Cerebellum (tissue), 4 donors: ENCODE measurements at places on chromosomes 11 and 22.

DNA sequence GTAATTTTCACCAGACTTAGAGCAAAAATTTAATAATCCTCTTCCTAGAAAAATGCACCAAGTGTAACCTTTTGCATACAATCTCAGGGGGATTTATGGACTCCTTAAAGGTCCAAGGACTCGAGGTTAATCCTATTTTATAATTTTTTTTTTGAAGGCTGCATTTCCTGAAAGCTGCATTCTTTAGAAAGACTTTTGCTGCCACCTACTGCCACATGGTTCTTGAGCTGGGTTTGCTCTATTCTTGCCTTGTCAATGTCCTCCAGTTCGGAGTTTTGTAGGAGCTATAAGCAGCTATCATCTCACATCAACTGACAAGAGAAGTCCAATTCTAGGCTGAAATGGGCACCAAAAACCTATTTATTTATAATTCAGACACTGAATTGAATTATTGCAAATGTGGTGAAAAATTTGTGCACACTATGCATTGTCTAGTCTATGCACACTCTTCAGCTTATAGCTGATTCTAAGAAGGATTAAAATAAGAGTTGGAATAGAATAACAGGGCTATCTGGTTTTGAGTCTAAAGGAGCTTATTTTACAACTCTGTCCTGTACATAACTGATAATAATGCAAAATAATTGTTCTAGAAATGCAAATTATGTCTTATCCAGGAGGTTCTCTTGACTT, 31.3 kb downstream of the TRAF6 start:
- DNase-seq, result peak; percentile 52

GRCh38 chr22:39028281-39028680, 7.4 kb downstream of the APOBEC3D start:
- DNase-seq, result no peak

DNA sequence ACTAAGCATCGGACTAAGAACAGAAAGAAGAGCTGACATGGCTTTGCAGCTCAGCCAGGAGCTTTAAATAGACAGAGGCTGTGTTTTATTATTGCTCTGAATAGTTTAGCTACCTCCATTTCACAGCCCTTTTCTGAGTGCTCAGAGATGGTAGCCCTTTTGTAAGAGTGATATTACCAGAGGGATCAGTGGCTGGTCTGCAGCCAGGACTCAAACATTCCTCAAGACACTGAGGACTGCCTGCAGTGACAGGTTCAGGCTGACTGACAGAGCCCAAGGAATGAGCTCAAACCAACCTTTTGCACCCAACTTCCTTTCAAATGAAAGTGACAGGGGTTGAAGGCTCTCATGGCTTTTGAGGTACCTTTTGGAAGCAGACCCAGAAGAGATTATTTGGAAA, 189.0 kb downstream of the DDX10 start:
- no peak for DNase-seq

DNA sequence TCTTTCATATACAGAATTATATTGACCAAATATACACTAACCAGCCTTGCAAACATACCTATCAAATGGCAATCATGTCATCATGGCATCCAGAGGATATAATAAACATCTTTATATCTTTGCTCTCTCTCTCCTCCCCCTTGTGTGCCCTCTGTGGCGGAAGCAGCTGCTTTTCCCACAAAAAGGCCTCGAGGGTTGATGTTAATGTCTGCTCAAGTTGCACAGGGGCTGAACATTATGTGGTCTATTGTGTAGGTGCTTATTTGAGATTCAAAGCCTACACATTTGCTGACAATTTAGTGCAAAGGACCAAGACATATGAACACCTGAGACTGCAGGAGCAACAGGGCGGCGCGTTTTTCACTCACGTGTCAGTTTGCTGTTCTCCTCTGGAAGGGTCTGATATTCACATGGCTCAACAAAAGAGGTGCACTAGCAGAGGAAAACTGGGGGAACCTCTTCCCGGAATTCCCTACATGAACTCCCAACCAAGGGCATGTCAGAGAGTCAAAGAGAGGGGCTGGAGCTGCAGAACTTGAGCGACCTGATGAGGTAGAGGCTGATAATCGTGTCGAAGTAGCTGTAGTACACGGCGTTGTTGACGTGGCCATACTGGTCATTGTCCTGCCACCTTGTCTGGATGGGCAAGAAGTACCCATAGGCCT, 138.8 kb downstream of the RCN1 start:
- no peak for DNase-seq

- DNase-seq, result no peak
Measured at GRCh38 chr11:109960831-109961230, 132.4 kb upstream of the ZC3H12C start.

- no peak for DNase-seq
Measured at GRCh38 chr11:91404344-91404743, 820.3 kb upstream of the FAT3 start.

DNA sequence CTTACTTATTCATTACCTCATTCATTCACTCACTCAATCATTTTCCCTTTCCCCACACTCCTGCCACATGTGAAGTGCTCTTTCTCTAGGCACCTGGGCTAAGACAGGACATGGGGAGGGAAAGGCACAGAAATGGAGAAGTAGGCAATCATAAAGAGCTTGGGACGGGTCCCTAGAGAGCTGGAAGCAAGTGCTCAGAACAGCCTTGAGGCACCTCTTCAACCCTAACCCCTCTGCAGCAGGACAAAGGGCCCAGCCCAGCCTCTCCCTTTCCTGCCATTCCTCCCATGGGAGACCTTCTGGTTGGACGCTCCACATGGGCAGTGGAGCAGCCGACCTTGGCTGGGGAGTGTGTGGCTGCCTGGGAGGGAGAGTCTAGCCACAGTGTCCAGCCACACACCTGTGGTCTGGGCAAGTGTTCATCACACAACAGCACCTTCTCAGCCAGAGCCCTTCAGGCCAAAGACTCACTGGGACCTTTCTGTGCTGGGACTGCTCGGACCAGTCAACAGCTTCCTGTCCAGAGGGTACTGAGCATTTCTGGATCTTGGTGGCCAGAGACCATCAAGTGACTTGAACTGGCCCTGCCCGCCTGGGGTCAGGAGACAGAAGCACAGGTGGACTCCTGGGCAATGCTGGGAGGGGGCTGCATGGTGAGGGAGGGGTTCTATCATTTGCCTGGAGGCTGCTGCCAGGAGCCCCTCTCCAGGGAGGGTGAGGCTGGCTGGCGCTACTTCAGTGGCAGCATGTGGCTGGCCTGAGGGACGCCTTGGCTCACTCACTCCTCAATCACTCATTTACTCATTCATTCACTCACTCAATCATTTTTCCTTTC, 1.0 kb upstream of the MUC5AC start:
- DNase-seq, result no peak

- peak; percentile 89 for DNase-seq
Measured at GRCh38 chr11:44727373-44728287, 868 bp downstream of the TSPAN18 start.

DNA sequence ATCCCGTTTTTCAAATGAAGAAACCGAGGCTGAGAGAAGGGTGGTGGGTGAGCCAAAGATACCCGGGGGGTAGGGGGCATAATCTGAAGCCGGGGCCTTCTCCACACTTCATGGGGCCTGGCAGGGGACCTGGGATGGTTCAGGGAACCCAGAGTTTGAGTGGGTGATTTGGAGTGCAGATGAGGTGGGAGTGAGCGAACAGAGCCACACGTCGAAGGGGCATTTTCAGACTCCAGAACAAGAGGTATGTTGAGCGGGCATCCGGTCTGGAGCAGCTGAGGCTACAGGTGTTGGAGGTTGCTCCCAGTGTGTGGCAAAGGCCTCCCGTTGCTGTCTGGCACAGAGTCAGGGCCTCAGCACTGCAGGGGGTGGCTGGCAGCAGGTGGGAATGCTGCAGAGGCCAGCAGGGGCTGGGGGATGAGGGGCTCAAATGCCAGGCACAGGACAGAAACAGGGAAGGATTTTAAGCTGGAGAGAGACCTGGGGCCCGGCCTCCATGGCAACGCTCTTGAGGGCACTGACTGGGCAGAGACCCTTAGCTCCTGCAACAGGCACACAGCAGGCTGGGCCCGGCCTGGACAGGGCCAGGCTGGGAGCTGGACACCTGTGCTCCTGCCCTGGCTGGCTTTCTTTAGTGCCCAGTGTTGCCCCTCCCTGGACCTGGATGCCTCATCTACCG, 46.2 kb downstream of the WNT11 start:
- no peak for DNase-seq

GRCh38 chr11:88384669-88385005, 47.1 kb upstream of the CTSC start:
- DNase-seq, result no peak

- DNase-seq, result no peak
Measured at GRCh38 chr11:37858398-37858797, 1260.4 kb upstream of the RAG2 start.

- DNase-seq, result no peak
Measured at GRCh38 chr11:76748948-76749347, 34.2 kb upstream of the TSKU start.

DNA sequence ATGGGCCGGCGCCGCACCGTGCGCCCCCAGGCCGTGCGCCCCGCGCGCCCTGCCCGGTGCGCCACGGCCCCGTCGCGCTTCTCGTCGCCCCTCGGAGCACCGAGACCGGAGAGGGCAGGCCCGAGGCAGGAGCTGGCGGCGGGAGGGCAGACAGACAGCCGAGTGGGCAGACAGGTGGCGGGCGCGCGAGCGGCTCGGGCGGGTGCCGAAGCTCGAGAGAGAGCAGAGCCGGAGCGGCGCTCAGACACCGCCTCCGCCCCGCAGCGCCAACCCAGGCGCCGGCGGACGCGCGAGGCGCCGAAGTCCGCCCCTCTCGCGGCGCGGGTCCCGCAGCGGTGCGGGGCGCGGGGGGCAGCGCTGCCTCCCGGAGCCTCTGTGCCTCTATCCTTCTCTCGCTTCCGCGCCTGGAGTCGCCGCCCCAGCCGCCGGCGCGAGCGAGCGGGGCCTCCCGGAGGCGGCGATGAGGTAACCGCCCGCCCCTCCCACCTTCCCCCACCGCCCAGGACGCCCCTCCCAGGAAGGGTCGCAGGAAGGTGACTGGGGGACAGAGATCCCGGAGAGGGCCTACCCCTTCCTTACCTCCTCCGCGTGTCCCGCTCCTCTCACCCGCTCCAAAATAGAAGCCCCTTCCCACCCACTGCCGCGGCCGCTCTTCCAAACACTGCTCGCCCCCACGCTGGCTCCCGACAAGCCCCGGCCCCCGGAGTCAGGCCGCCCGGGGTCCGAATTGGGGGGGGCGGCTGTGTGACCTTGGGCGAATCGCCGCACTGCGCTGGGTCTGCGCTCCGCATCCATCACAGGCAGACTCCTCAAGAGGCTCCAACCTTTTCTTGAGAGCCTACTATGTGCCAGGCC, at the start of gene RASL10A:
Gene RASL10A, minus strand, starts transcription at position 412 of the 855 bp plus-strand sequence. CDS start 451 bp downstream, outside the sequence.
- no peak for DNase-seq

- DNase-seq, result no peak
Measured at GRCh38 chr11:122094836-122095235, 21.2 kb downstream of the BLID start.

GRCh38 chr11:17770917-17771316, 36.3 kb downstream of the KCNC1 start:
- DNase-seq, result no peak

- no peak for DNase-seq
Measured at GRCh38 chr11:46736615-46737014, 17.6 kb downstream of the F2 start.

DNA sequence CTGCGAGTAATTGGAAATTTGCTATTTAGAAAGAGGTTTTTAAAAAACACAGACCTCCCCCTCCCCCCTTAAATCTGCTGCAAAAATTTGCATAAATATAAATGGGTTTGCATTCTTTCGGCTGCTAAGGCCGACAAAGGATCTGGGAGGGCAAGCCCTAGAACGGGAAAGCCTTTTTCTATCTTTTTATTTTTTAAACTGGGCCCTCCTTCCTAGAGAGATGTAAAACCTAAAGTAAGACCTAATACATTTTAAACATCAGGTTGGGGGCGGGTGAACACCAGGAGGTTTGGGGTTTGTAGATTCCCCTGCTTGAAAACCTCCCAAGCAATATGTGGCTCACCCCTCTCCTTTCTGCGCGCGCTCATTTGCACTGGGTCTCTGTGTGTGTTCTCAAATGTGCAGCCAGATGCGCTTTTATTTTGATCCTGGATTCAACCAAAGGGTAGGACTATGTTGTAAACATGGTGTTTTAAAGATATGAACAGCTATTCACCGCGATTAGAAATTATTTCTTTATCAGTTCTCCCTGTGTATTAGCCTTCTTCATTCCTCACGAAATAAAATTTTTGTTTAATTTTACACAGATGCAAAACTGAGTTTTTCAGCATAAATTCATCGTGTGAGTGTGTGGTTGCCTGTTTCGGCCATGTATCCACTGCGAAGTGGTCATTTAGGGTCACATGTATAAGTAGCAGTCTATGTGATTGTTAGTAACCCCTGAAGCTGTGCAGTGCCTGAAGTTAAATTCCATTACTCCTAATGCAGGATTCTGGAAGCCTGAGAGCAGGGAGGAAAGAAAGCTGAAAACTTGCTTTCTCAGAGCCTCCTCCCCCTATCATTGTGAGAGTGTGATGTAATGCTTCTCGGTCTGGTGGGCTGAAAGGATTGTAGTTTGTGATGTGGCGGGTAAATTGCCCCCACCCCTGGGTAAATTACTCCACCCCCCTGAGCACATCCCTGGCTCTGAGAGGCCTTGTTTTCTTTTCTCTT, 988 bp downstream of the TNRC6B start:
- DNase-seq, result no peak

DNA sequence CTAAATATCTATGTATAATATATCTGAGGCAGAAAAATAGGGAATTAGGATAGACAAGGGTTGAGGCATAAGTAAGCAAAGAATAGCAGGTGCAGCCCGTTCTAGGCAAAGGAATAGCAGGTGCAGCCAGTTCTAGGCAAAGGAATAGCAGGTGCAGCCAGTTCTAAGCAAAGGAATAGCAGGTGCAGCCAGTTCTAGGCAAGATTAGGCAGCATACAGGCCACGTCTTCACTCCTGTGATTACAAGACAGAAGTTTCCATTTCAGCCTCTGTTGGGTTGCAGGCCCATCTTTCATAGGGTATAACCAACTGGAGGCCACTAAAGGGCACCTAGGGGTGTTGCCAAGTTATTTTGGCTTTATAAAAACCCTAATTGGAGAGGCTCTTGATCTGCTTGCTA, 28.8 kb upstream of the CHORDC1 start:
- DNase-seq, result no peak

- no peak for DNase-seq
Measured at GRCh38 chr22:23705358-23705757, 14.5 kb downstream of the RGL4 start.
